Epithelial cell of prostate (primary cell): ENCODE measurements at places on chromosomes 7 and 10.

GRCh38 chr10:89525556-89525955 is 9.8 kb downstream of the SLC16A12 start:
- no peak for DNase-seq

- peak; percentile 100 for DNase-seq
Measured at GRCh38 chr7:135291809-135292253, 58.2 kb downstream of the STRA8 start.

DNA sequence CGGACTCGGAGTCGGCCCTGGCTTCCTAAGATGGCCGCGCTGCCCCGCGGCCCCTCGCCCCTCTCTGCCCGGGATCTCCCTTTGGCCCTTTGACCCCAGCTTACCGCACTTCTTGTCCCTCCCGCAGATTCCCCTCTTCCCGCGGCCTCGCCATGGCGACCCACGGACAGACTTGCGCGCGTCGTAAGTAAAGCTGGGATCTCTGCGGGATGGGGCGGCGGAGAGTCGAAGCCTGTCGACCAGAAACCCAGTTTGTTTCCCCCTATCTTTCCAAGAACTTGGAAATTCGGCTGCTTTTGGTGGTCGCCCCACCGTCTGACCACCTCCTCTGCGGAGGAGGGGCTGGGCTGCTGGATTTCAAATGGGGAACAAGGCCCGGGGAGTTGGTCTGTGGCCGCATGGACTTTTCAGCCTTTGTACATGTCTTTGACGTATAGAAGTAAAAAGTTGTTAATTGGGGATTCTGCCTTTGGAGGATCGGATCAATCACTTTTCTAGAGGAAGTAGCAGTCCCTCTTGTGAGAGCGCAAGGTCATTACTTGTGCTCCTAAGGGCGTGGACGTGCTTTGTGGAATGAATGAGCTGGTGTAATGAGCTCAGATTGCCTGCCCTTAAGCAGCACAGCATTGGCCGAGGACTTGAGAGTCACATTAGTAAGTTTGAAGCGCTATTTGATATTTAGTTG is 553 bp downstream of the VDAC2 start:
- DNase-seq: no peak

- DNase-seq: no peak
Measured at GRCh38 chr7:20696803-20697333, 81.4 kb downstream of the ABCB5 start.

GRCh38 chr7:65430344-65431186 is 56.9 kb downstream of the ZNF92 start:
- no peak for DNase-seq

DNA sequence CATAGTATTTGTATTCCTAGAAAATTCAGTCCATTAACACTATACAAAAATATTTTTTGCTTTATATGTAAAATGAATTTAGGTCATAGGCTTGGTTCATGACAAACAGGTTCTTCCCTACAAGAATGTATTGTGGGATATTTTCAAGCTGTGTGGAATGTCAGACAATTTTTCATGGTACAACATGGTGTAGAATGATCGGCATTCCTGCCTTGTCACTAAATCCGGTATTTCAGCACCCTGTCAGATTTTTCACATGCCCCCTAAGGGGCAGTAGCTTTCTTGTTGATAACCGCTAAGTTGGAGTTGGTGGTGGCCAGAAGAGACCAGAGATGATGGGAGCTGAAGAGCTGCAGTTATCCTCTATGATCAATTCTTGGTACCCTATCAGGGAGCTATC is 154.3 kb downstream of the SORCS3 start:
- no peak for DNase-seq

GRCh38 chr10:97024168-97025073 is 161.3 kb downstream of the SLIT1 start:
- DNase-seq: peak; percentile 43

GRCh38 chr10:97914837-97915211 is 65.2 kb downstream of the GOLGA7B start:
- no peak for DNase-seq

- no peak for DNase-seq
Measured at GRCh38 chr10:112721080-112721698, 228.9 kb upstream of the TCF7L2 start.

- no peak for DNase-seq
Measured at GRCh38 chr10:124688889-124689670, 55.1 kb downstream of the FAM53B start.

GRCh38 chr10:14146025-14146424 is 184.7 kb downstream of the FRMD4A start:
- DNase-seq: no peak

DNA sequence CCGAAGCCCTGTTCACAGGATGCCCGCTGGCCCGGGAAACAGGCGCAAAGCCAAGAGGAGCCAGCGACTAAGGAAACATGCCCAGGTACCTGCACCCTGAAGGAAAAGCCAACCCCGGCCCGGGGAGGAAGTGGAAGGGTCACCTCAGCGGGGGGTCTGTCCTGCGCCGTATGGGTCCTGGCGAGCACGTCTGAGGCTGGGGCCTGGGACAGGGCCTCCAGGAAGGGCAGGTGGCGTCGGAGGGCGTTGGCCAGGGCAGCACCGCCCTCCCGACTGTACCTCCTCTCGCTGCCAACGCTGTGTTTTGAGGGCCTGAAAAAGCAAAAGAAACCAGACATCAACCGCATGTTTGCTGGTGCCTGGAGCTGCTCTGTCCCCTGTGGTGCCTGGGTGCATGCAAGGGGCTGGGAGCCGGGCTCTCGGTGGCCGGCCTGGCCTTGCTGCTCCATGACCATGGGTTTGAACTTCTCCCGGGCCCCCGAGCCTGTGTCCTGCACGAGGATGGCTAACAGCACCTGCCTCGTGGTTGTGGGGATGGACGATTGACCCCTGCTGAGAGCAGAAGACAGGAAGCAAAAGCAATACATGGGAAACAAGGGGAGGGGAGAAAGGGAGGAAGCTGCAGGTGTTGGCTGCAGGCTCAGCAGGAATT is 395.3 kb downstream of the PTPRN2 start:
- no peak for DNase-seq
